ENCODE measurements at places on chromosomes 2 and 18. TPM values are rescaled to one million over a fixed set of nuclear protein-coding genes. Genes with fewer than 3 reads are reported as not detected.

GRCh38 chr2:74528600-74529356, 728 bp downstream of the AUP1 start:
- peaks cover 57% of the 10 kb centered on the region for H3K4me1 ChIP-seq
- H3K36me3 ChIP-seq = peaks cover 47% of the 10 kb centered on the region
- peak overlapping the region; percentile 98 for H3K4me3 ChIP-seq
- peak overlapping the region; percentile 97 for H3K27ac ChIP-seq
- DNase-seq = no peak
- H3K27me3 ChIP-seq = no peaks in the 10 kb centered on the region

DNA sequence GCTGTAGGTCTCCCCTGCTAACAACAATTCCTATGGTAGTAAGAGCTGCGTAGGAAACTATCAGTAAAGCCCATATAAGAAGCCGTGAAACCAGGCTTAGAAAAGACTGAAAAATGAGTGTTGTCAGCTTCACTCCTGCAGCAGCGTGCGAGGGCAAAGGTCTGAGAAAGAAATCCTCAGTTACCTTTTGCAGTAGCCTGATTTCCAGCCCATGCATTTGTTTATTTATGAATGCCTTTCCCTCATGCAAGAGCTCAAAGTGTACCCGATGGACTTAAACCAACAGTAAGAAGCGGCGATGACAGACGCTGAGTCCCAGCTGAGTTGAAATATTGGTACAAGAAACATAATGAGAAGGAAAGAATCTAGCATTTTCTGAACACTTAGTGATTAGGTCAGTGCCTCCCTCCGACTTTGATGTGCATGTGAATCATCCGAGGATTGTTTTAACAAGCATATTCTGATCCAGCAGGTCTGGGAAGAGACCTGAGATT, 15.0 kb upstream of the POLI start:
- no peak for DNase-seq
- H3K27me3 ChIP-seq = peaks cover 7% of the 10 kb centered on the region
- H3K4me3 ChIP-seq = no peak overlapping the region
- H3K36me3 ChIP-seq = peaks cover 1% of the 10 kb centered on the region
- H3K4me1 ChIP-seq = peaks cover 6% of the 10 kb centered on the region
- H3K27ac ChIP-seq = no peak overlapping the region

BOLA3 gene
- total RNA-seq = 53.3 TPM

DNA sequence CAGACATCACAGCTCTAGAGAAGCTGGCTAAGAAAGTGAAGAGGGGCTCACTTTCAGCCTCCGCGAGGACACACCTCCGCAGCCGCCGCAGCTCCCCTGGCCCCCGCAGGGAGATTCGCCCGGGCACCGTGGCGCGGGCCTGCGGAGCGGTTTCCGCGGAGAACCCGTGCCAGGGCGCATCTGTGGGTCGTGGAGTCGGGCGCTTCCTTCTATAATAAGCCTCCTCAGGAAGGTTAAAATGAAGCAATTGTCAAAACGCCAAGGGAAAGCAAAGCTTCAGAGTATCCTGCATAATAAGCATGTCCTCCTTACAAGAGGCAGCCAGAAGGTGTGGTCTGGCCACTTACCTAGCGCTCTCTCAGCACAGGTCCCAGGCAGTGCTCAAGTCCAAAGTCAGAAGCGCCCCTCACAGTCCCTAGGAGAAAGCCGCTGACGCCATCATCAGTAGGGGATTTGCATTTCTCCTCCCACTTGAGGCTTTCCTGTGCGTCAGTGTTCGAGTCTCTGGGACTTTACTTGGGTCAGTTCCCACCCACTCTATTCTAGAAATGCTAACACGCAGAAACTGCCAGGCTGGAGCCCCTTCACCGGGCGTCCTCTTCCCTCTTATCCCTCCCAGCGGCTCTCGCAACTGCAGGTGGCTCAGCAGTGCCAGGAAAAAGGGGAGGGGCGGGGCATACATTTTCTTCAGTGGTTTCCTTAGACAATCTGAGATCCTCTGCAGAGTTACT, at the start of gene STAT4:
STAT4 (minus strand) TSS at position 395 of the 731 bp plus-strand sequence. CDS start 2,791 bp downstream, outside the sequence.
- H3K36me3 ChIP-seq = peaks cover 23% of the 10 kb centered on the region
- H3K27me3 ChIP-seq = no peaks in the 10 kb centered on the region
- peak within 1 kb of the TSS; percentile 96 for H3K27ac ChIP-seq
- DNase-seq = peak; percentile 85
- H3K4me1 ChIP-seq = peaks cover 67% of the 10 kb centered on the region
- H3K4me3 ChIP-seq = peak within 1 kb of the TSS; percentile 93

DNA sequence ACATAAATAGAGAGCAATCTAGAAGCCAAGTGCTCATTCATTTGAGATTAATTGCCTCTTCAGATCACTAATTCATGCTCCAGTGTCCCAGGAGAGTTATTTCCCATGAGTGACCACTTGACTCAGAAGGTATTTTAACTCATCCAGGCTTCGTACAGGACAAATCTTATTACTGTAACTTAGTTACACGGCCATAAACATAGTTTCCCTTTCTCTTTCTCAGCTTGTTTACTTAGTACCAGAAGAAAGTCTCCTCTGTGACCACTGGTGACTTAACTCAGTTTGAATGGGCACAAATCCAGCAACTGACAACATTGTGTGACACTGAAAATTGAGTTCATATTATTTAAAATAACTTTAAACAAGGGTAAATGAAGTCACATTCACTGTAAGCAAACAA, 25.3 kb downstream of the MMADHC start:
- H3K27me3 ChIP-seq = no peaks in the 10 kb centered on the region
- no peak for DNase-seq

DNA sequence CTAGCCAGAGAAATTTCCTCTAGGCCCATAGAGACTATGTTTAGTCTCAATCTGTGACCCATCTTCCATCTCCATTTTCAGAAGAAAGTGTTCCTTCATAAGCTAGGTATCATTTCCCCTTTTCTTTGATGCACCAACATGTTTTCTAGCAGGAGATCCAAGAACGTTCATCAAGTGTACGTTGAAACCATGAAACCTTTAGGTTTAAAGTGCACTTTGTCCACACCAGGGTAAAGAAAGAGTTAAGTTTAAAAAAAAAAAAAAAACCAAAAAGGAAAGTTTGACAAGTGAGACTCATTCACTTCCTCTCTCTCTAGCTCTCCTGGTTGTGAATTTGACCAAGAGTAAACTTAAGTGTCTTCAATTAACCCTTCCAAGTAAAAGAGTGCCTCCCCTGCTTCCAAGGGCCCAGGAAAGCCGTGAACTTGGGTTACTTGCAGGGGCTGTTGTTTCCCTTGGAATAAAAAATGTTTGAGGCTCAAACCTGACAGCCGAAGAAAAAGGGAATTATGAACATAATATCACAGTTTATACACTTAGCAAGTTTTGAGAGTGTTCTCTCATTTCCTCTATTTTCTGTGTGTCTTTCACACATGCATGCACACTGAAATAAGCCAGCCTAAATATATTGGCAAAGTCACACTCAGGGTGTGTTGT, 56.7 kb downstream of the LBH start:
- DNase-seq = no peak
- H3K36me3 ChIP-seq = no peaks in the 10 kb centered on the region
- no peak overlapping the region for H3K4me3 ChIP-seq

BMP10 gene
- not detected for total RNA-seq

GRCh38 chr2:133766164-133766832, 198.0 kb upstream of the NCKAP5 start:
- peaks cover 8% of the 10 kb centered on the region for H3K27me3 ChIP-seq
- no peak overlapping the region for H3K4me3 ChIP-seq
- H3K27ac ChIP-seq = no peak overlapping the region
- H3K4me1 ChIP-seq = no peaks in the 10 kb centered on the region
- DNase-seq = no peak

GRB14 gene
- total RNA-seq = not detected

- H3K36me3 ChIP-seq = peaks cover 61% of the 10 kb centered on the region
- peak overlapping the region; percentile 60 for H3K4me3 ChIP-seq
- peaks cover 94% of the 10 kb centered on the region for H3K4me1 ChIP-seq
Observed at GRCh38 chr18:48934723-48935432, 15.9 kb downstream of the SMAD7 start.

DNA sequence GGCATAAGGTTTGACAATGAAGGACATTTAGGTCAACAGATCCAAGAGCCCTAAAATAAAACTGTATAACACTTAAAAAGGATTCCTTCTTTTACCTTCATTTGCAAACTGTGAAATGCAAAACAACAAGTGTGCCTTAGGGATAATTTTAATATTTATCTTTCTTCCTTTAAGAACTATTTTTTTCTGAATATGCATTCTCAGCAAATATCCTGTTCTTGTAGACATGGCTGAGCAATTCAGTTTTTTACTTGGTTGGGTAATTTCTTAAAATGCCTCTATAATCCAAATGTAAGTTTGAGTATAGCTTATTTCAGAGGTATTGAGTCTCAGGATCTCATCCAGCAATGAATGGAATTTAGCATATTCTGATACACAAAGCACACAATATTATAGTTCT, 43.0 kb upstream of the KCNJ3 start:
- H3K27me3 ChIP-seq = no peaks in the 10 kb centered on the region
- H3K36me3 ChIP-seq = no peaks in the 10 kb centered on the region
- no peak overlapping the region for H3K4me3 ChIP-seq
- no peak overlapping the region for H3K27ac ChIP-seq

DNA sequence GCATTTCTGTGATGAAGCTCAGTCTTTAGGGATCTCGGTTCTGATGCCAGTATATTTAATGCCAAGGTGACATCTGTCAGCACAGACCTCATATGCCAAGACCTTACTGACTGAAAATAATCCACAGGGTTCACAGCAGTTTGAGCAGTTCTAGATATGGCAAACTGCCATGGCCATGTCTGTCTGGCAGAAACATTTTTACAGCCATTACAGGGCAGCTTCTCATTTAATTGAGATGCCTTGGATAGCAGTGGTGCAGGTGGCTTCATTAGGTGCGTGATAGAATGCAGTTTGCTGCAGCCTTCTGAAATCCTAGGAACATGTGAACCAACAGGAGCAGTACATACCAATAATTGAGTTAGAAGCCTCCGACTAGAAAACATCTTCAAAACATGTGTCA, 510.6 kb downstream of the XIRP2 start:
- H3K36me3 ChIP-seq = no peaks in the 10 kb centered on the region
- no peak overlapping the region for H3K4me3 ChIP-seq
- peaks cover 2% of the 10 kb centered on the region for H3K27me3 ChIP-seq
- H3K4me1 ChIP-seq = no peaks in the 10 kb centered on the region
- no peak for DNase-seq

All from activated CD4-positive, alpha-beta T cell treated with anti-CD3 and anti-CD28 coated beads, Interleukin-2, amount 10 ng/mL, durations not matched to agents 7 days and 5 days (primary cell).